Activated T-helper 2 cell treated with anti-CD3 and anti-CD28 coated beads, Interferon-gamma antibody, Interleukin-2, Interleukin-4, amounts not matched to agents 10 μg/mL and 5 μg/mL and 100 μg/mL, durations not matched to agents 14 hours and 24 hours and 36 hours (primary cell): ENCODE measurements at places on chromosomes 3 and 15. TPM values are rescaled to one million over a fixed set of nuclear protein-coding genes. Genes with fewer than 3 reads are reported as not detected.

- DNase-seq: no peak
Observed at GRCh38 chr15:35246451-35246850, 161.4 kb upstream of the NANOGP8 start.

GRCh38 chr3:96192966-96193550, 621.3 kb upstream of the EPHA6 start:
- DNase-seq: no peak

- DNase-seq: no peak
Observed at GRCh38 chr3:98914210-98915080, 12.9 kb upstream of the DCBLD2 start.

DNA sequence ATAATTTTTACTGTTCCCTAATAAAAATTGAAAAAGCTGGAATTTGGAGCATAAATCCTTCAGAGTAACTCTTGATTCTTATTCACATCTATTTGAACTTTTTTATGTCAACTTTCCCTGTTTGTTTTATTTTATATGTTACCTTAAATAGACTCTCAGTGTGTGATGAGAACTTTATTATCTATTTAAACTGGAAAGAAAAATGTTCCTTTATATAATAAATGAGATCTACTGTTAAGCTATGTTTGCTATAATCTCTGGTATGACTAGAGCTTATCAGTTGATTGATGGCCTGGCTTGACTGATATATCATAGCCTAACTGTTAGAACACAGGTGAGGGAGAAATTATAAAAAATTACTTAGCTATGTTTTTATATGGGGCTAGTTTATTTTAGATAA, 330.6 kb upstream of the EPHA6 start:
- no peak for DNase-seq

- DNase-seq: no peak
Observed at GRCh38 chr3:8712045-8712907, 21.3 kb upstream of the CAV3 start.

- no peak for DNase-seq
Observed at GRCh38 chr15:62578546-62578945, 413.5 kb upstream of the C2CD4B start.

GRCh38 chr3:22939349-22939748, 263.8 kb upstream of the UBE2E2 start:
- DNase-seq: no peak

DNA sequence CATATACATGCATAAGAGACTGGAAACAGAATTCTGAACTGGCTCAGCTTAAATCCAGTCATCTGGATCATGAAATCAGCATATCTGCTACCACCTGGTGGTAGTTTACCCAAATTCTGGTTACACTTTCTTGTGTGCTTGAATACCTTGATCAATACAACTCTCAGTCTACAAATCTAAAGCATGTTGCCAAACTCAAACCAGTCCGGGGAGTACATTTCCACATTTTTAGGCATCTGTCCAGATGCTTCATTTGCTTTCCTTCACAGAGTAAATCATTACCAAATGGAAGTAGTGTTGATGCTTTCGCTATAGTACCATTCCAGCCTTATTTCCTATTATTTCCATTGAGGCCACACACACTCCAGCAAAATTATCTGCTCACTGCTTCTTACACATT, 126.4 kb downstream of the P2RY1 start:
- DNase-seq: no peak

DNA sequence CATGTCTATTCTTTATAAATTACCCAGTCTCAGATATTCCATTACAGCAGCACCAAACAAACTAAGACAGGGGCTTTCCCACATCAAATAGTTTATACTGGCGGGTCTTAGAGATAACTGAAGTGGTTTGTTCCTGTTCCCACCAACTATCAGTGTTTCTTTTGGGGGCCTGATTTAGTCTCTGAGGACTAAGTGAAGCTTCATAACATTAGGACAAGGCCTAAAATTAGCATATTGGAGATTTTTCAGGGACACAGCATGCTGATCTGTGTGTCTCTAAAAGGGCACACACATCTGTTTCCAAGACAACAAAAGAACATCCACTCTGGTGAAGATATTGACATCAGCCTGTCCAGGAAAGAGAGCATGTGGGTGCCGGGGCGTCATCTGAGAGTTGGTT, 72.6 kb upstream of the SEMA6D start:
- DNase-seq: no peak

GRCh38 chr3:194886836-194887235, 201.2 kb downstream of the FAM43A start:
- DNase-seq: no peak

GRCh38 chr3:72176537-72177041, 391.6 kb upstream of the PROK2 start:
- DNase-seq: no peak

GRCh38 chr15:98916826-98917225, 90.8 kb downstream of the PGPEP1L start:
- no peak for DNase-seq

- DNase-seq: no peak
Observed at GRCh38 chr15:69118089-69118488, 42.3 kb upstream of the GLCE start.

DNA sequence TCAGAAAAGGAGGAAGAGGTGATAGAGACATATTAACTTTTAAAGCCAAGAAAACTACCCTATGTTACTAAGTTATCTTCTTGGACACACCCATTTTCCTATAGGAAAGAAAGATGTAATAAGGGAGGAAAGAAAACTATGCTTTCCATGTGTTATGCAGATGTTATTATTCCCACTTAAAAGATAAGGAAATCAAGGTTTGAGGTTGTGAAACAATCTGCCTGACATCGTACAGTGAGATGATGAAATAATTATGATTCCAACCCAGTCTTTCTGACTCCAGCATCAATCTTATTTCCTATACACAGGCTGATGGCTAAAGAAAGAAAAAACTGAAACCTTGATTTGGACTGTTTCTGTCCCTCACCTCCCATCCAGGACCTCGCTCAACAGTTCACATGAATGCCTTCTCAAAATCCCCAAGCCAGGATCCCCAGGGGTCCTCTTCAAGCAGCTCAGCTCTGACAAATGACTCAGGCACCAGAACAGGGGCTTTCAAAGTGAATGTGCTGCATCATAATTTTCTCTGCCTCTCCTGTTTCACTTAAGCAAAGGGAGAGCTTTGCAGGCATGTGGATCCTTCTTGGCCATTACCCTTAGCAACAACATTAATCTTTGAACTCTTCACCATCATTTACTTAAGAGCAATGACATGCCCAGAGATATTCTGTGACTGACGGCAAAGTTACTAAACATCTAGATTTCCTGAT, 12.4 kb upstream of the EID1 start:
- no peak for DNase-seq

GRCh38 chr3:60399861-60400845, 851.1 kb downstream of the FHIT start:
- DNase-seq: no peak

GRCh38 chr3:48408823-48409281, 21.0 kb downstream of the PLXNB1 start:
- DNase-seq: no peak

GRCh38 chr3:94372026-94372425, 309.2 kb downstream of the NSUN3 start:
- no peak for DNase-seq

- peak; percentile 46 for DNase-seq
Observed at GRCh38 chr15:74616366-74616939, 817 bp downstream of the CLK3 start.

- no peak for DNase-seq
Observed at GRCh38 chr3:190038050-190038933, 82.4 kb downstream of the P3H2 start.

DNA sequence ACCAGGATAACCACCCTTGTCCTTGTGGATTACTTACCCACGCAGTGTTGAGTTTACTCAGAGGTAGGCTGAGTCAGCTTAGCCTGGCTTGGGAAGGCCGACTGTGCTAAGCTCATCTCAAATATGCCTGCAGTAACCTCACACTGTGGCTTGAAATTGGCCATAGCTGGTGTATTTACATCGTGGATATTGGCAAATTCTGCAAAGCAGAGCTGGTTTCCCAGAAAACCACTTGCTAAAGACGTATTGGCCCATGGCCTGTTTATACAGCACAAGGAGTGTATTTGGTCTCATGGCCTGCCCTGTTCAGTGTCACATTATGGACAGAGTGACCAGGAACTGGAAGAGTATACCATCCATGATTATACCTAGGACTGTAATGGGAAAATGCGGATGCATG, 170.5 kb upstream of the UBE3A start:
- no peak for DNase-seq

DNA sequence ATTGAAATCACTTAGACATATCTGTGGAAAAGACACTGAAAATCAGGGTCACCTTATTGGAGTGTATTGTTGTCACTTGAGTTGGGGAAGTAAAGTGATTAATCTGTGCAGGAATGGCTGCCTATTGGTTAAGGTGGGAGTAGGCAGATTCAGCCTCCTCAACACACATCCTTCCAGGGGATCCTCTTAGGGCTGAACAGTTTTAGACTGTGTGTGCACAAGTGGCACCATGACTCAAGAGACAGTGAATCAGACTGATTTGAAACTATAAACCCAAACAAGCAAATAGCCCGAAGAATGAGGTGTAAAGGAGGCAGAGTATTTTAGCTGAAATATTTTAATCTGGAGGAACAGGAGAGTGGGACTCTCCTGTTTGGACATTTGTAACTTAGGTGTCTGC, 4.9 kb downstream of the ABHD17C start:
- no peak for DNase-seq

- DNase-seq: no peak
Observed at GRCh38 chr15:92611995-92612745, 43.4 kb downstream of the FAM174B start.

DNA sequence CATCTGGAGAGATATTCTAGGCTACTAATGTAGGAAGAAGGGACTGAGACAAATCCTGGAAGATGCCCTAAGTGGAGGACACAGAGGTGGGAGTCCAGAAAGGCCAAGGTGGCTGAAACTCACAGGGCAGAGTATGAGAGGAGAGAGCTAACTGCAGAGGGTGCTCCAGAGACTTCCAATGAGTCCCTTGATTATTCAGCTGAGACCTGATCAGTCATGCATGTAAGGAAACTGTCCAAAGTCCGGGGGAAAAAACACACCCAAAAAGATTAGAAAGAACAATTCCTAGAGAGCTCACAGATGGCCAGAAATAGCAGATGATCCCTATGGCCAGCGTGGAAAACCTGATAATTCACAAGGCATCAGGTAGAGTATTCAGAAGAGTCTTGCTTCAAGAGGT, 18.7 kb upstream of the FOXP1 start:
- DNase-seq: no peak

DNA sequence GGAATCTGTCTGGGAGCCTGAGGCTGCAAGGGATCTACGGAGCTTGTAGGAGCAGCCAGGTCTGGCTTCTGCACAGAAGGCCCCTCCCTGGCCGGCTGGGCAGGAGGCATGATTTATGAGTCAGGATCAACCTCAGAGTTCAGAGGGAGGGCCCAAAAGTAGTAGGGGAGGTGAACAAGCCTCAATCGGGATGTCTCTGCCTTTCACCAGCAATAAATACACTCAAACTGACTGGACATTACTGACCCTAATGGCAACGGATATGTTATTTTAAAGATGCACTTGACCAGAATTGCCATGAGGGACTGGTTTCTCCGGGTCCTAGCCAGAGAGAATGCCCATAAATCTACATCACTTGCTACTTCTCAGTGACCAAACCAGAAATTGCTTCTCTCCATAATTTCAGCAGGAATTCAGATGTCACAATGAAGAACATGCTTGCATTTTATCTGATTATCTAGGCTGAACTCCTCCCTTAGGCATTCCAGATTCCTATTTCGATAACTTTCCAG, 109.6 kb upstream of the LMOD3 start:
- DNase-seq: no peak

DNA sequence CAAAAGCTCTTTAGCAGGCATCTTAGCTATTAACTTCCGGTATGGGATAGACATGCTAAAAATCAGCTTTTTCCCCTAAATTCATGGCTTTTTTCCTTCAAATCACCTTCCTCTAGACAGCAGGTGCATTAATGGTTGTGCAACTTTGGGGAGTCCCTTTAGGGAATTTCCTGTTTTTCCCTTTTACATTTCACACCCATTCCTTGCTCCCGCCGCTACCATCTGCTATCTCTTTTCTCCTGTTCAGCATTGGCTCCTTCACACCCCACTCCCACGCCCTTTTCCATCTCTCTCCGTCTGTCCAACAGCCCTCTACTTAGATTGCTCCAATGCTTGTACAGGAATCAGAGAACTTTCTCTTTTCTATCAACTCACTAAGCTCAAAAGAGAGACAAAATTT, 43.4 kb downstream of the FEZF2 start:
- DNase-seq: no peak

DNA sequence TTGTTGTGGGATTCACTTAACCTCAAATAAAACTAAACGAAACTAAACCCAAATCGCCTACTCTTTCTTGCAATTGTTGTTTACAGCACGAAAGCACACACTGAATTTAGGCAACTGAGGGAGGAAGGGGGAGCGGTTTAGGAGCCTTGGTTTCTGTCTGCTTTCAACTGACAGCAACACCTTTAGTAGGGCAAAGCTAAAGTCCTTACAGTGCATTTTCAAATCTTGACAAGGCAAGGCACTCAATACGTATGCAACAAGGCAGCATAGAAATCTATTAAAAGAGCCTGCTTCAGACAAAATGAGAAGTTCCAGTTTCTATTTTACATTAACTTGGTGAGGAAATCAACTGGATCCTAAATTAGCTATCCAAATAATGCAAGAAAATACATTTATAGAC, 174.6 kb downstream of the CHST2 start:
- no peak for DNase-seq

LTK gene
- total RNA-seq: 0.18 and 0.25 TPM in 2 replicates

LRRC2 gene
- total RNA-seq: 0.09 TPM in 1 of 2 replicates, not detected in the other

SAMMSON gene
- not detected in 2 replicates for total RNA-seq

CAND2 gene
- 1.1 and 2.0 TPM in 2 replicates for total RNA-seq

FAM227B gene
- total RNA-seq: 2.7 and 3.1 TPM in 2 replicates

STRC gene
- 0.30 and 0.55 TPM in 2 replicates for total RNA-seq

C3orf22 gene
- not detected in 2 replicates for total RNA-seq

SELENOT gene
- total RNA-seq: 119 and 121 TPM in 2 replicates

NEK11 gene
- 1.1 and 1.2 TPM in 2 replicates for total RNA-seq

AMT gene
- 3.9 and 5.0 TPM in 2 replicates for total RNA-seq

GPR149 gene
- total RNA-seq: not detected in 2 replicates

NLGN1 gene
- total RNA-seq: not detected in 2 replicates

HTR3E gene
- total RNA-seq: not detected in 2 replicates

CHRNA3 gene
- total RNA-seq: not detected in 2 replicates

MAGEL2 gene
- not detected in 2 replicates for total RNA-seq

ACAN gene
- not detected in 2 replicates for total RNA-seq

GOLGA8Q gene
- total RNA-seq: 1.3 and 1.4 TPM in 2 replicates
